ENCODE measurements at places on chromosomes 1 and 21.

DNA sequence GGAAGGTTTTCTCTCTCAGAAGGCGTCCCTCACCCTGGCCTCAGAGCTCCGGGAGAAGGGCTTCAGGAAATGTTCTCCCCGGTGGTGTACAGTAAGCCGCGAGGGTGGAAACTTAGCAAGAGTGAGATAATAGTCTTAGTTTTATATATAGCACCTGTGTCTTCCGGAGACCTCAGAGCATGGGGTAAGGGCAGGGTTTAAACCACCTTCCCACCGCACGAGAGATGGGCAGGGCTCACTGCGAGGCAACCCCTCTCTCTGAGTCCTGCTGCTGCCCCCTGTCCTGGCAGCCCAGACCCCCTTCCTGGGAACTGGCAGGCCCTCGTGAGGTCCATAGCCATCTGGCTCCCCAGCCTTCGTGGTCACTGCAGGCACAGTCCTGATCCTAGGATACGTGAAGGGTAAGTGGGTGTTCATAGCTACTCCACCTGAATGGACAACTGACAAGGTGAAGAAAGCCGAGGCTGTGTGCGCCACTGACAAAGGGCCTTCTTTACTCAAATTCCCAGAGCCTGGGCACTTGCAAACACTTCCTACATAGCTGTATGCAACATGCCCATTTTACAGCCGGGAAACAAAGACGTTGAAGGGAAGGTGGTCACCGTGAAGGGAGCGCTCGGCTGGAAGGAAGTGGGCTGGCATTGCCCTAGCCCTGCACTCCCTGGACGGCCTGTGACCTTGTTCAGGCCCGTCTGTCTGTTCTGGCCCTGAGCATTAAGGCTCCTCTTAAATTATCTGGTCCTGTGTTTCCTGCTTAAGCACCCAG is 26.9 kb downstream of the ITPKB start:
- DNase-seq, result peak; percentile 69

DNA sequence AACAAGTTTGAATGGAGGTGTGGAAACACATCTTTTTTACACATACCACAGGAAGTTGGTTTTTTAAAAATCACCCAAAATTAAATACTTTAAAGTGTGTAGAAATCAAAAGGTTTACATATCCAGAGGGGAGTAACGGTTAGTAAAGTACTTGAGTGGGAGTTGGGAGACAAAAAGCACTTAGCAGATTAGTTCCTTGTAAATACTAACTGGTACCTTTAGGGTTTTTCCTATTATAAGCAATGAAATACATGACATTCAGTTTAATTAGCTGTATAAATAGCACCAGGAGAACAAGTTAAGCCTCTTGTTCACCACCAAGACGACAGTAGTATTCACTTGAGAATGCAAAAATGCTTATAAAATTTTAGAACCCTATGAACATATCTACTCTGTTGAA is 23.7 kb upstream of the RAVER2 start:
- DNase-seq, result no peak

GRCh38 chr1:89724369-89725010 is 91.6 kb downstream of the LRRC8C start:
- peak; percentile 34 for DNase-seq

DNA sequence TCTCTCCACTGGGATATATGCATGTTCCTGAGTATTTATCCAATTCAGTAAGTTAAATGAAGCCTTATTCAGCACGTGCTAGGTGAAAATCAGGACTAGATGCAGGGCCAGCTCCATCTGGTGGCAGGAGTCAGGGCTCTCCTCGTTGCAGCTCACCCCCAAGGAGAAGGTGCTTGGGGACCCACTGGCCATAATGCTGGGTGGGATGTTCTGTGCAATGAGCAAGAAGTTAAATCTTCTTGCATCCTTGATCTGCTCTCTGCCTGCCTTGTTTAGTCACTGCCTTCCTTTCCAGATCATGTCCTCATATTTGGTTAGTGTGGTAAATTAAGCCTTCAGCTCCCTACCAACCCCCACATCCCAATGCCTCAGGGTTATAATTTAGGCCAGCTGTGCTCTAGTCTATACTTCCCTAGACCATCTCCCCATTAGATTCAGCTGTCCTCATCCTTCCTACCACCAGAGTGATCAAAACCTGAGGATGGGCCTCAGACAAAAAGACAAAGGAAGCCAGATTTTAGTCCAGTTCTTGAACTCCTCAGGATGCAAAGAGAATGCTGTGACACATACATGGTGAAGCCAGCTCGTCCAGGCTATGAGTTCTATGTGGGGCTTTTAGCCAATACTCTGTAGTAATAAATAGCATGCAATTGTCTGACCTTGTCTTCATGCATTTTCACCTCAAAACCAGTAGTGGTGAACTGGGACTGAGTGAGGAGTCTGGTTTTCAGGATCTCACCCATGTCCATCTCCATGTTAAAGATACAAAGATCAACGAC is 55.9 kb downstream of the SEC16B start:
- DNase-seq, result no peak

DNA sequence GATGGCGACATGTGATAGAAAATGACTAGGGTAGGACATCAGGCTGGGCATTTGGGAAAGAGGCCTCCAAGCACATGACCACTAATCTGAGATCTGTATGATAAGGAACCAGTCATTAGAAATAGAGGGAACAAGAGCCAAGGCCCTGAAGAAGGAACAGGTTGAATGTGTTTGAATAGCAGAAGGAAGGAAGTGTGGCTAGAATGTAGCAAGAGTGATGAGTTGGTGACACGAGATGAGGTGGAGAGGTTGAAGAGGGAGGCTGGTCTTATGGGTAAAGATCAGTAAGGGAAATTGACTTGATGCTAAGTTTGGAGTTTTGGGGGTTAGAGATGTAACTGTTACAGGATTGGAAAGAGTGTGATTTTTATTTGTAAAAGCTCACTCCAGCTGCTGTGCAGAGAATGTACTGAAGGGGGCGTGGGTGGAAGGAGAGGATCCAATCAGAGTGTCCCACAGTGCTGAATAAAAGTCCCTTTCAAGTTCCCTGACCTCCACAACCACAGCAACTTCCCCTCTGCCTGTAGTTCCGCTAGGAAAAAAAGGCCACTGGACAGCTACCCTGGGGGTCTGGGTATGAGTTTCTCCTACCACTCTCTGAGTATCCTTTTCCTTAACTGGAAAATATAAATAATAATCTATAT is 295.0 kb downstream of the OMA1 start:
- DNase-seq, result no peak

GRCh38 chr1:236502972-236503639 is 20.7 kb upstream of the LGALS8 start:
- no peak for DNase-seq

DNA sequence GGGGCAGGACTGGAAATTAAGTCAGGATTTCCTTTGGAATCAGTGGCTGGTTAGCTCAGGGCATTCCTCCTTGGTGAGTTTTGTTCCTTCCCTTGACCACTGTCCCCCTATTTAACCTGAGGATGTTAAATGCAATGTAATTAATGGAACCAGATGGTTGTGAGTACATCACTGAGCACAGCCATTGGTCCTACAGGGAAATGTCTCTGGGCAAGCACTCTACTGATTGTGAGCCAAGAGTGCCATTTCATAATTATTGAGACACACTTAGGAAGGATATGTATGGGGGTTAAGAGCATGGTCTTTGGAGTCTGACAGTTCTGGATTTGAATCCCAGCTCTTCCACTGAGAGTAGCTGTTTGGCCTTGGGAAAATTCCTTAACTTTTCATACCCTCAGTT is 74.4 kb downstream of the SPAG17 start:
- no peak for DNase-seq

DNA sequence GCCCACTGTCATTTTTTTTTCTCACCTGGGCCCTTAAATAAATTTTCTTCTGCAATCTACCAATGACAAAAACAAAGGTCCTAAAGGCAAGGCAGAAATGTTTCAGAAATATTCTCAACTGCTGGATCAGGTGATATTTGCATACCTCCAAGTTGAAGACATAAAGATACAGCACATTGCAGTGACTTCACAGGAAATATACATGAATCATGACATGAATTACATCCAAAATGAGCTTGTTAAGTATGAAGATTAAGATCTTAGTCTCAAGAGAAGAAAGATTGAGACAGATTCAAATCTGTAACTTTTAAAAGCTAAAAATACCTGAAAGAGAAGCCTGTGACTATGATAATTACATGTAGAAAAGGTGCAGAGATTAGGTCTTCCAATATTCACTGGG is 207.8 kb downstream of the SIPA1L2 start:
- DNase-seq, result no peak

All from GM10248 (cell line).